ENCODE measurements at places on chromosomes 5 and 9. TPM values are rescaled to one million over a fixed set of nuclear protein-coding genes. Genes with fewer than 3 reads are reported as not detected.

- H3K27me3 ChIP-seq: no peaks in the 10 kb centered on the region
- no peak for DNase-seq
- no peaks in the 10 kb centered on the region for H3K4me1 ChIP-seq
These were observed 180.2 kb downstream of the HSPA4 start for GRCh38 chr5:133232011-133232410.

- H3K27ac ChIP-seq: no peak overlapping the region
- no peaks in the 10 kb centered on the region for H3K36me3 ChIP-seq
- no peaks in the 10 kb centered on the region for H3K27me3 ChIP-seq
- no peak for DNase-seq
- no peak overlapping the region for H3K4me3 ChIP-seq
- no peaks in the 10 kb centered on the region for H3K4me1 ChIP-seq
These were observed 3.0 kb upstream of the MXD3 start for GRCh38 chr5:177314376-177315342.

DNA sequence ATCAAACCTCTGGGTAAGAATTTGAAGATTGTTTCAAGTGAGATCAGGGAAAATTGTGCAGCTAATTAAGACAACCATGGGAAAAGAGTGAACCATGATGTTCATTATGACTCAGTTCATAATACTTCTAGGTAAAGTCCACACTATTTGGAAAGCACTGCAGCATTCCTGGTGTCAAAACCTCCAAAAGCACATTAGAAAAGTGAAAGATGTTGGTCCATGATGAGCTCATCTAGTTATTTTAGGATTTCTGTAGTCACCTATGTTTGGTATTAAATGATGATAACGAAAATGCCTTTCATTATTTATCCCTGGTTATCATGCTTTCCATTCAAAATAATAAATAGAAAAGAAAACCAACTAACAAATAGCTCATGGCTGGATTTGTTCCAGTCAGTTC is 49.1 kb downstream of the PTCD2 start:
- H3K4me3 ChIP-seq: no peak overlapping the region
- no peaks in the 10 kb centered on the region for H3K36me3 ChIP-seq
- no peak overlapping the region for H3K27ac ChIP-seq
- H3K27me3 ChIP-seq: no peaks in the 10 kb centered on the region
- H3K4me1 ChIP-seq: no peaks in the 10 kb centered on the region

DNA sequence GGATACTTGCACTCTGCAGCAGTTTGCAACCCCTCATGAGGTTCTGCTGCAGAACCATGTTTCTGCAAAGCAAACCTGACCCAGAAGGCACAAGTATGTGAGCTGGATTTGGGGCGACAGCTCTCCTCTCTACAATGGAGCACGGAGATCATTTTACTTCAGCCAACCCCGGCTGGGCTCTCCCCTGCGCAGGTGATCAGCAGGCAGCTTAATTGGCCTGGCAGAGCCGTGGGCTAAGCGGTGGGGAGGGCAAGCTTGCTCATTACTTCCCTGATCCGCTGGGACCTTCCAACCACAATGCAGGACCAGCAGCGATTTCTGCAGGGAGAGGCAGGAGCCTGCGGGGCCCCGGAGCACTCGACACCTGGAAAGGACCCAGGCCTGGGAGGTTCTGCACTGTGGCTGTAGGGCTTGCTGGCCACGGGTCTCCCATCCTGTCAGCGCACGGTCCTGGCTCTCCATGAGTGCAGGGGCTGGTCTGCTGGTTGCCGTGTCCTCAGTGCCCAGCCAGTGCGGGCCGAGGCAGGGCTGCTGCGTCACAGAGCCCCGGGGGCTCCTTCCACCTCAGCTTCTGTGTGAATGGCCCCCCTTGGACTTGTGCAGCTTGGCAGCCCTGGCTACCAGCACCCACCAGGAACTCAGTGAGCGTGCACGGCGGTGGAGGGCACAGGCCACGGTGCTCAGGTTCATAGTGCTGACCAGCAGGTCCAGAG is 51.8 kb upstream of the RAPGEF1 start:
- H3K4me3 ChIP-seq: no peak overlapping the region
- H3K36me3 ChIP-seq: no peaks in the 10 kb centered on the region
- no peak for DNase-seq
- H3K27me3 ChIP-seq: peaks cover 4% of the 10 kb centered on the region

GRCh38 chr5:179876610-179876952 is 18.0 kb upstream of the MRNIP start:
- no peak for DNase-seq
- peaks cover 25% of the 10 kb centered on the region for H3K36me3 ChIP-seq
- H3K4me3 ChIP-seq: no peak overlapping the region
- no peak overlapping the region for H3K27ac ChIP-seq
- H3K27me3 ChIP-seq: no peaks in the 10 kb centered on the region

RNF130 gene
- total RNA-seq: 73.9 TPM

PSIP1 gene
- 43.9 TPM for total RNA-seq

ARHGEF39 gene
- total RNA-seq: 0.72 TPM
